ENCODE measurements at places on chromosomes 12 and 14.

- no peak for DNase-seq
Measured at GRCh38 chr12:121634836-121635235, 8.5 kb downstream of the ORAI1 start.

- no peak for DNase-seq
Measured at GRCh38 chr14:52051871-52052270, 17.0 kb downstream of the NID2 start.

GRCh38 chr12:3117591-3118015, 40.4 kb downstream of the TSPAN9 start:
- no peak for DNase-seq

DNA sequence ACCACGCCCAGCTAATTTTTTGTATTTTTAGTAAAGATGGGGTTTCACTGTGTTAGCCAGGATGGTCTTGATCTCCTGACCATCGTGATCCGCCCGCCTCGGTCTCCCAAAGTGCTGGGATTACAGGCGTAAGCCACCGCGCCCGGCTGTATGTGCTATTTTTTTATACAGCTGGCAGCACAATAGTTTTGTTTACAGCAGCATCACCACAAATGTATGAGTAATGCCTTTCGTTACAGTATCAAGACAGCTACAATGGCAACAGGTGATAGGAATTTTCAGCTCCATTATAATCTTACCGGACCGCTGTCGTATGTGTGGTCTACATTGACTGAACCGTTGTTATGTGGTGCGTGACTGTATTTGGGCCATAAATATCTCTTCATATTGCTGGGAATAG, 11.6 kb upstream of the MDM2 start:
- DNase-seq = no peak

DNA sequence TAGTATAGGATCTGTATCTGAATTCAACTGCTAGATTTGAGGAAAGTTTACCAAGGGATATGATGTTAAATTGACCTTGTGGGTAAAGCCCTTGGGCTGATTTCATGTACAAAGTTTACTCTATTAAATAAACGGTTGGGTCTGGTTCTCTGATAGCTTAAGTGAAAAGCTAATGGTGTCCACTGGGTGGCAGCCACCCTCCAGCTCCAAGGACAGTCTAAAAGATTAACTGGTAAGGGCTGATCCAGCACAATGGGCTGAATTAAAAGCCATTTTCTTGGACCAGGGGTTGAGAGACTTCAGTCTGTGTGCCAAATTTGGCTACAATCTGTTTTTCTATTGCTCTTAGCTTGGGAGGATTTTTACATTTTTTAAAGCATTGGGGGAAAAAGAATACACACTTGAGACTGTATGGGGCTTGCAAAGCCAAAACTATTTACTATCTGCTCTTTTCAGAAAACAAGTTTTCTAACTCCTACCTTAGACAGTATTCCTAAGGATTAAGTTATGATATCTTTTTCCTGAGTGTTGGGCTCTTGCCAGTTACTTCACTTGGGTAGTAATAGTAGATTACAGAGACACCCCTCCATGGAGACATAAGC, 116.5 kb downstream of the GPHN start:
- peak; percentile 77 for DNase-seq
